Placental pericyte (primary cell): ENCODE measurements at places on chromosomes 3 and 15. TPM values are rescaled to one million over a fixed set of nuclear protein-coding genes. Genes with fewer than 3 reads are reported as not detected.

Gene TM4SF4
- not detected in 2 replicates for total RNA-seq

Gene SERINC4
- not detected in 2 replicates for total RNA-seq

Gene TERB2
- not detected in 2 replicates for total RNA-seq

Gene TRPM1
- not detected in 2 replicates for total RNA-seq

Gene MESP2
- total RNA-seq = 0.29 TPM in 1 of 2 replicates, not detected in the other

Gene IL12A
- 3.9 and 7.2 TPM in 2 replicates for total RNA-seq

Gene XIRP1
- total RNA-seq = 0.14 TPM in 1 of 2 replicates, not detected in the other

Gene ADCY5
- 0.44 TPM in 1 of 2 replicates, not detected in the other for total RNA-seq

Gene TUSC7
- total RNA-seq = not detected in 2 replicates

Gene SLC28A2
- total RNA-seq = not detected in 2 replicates

Gene ABHD5
- 15.5 and 35.2 TPM in 2 replicates for total RNA-seq

Gene ULK3
- total RNA-seq = 17.7 and 23.3 TPM in 2 replicates

Gene CDHR4
- not detected in 2 replicates for total RNA-seq

Gene BRK1
- total RNA-seq = 54.5 and 79.9 TPM in 2 replicates

Gene BFSP2
- total RNA-seq = not detected in 2 replicates

Gene LRRFIP2
- total RNA-seq = 45.3 and 64.4 TPM in 2 replicates

Gene GOLGA6L9
- total RNA-seq = 1.0 and 4.8 TPM in 2 replicates

Gene NAA80
- total RNA-seq = 6.6 and 9.6 TPM in 2 replicates

Gene ERC2
- total RNA-seq = under 0.01 TPM in 1 of 2 replicates, not detected in the other

Gene EOGT
- total RNA-seq = 16.2 and 52.8 TPM in 2 replicates

Gene C3orf20
- under 0.01 and 0.22 TPM in 2 replicates for total RNA-seq

Gene STAG1
- total RNA-seq = 38.3 and 48.5 TPM in 2 replicates

Gene ZDHHC23
- 0.72 and 1.1 TPM in 2 replicates for total RNA-seq

Gene XCR1
- total RNA-seq = not detected in 2 replicates

Gene PLA2G4B
- 0.66 and 1.7 TPM in 2 replicates for total RNA-seq

Gene XYLB
- total RNA-seq = 4.3 and 5.5 TPM in 2 replicates

Gene NANOGP8
- not detected in 2 replicates for total RNA-seq

Gene CLRN1
- total RNA-seq = not detected in 2 replicates

Gene CHL1
- not detected in 2 replicates for total RNA-seq

Gene GOLGA6L7
- total RNA-seq = not detected in 2 replicates
